ENCODE measurements at places on chromosomes 2 and 18.

- DNase-seq = no peak
Measured at GRCh38 chr2:234963773-234964615, 12.2 kb downstream of the SH3BP4 start.

GRCh38 chr2:40405465-40405864 lies 46.4 kb downstream of the SLC8A1 start:
- DNase-seq = no peak

- no peak for DNase-seq
Measured at GRCh38 chr2:114661971-114662939, 219.8 kb downstream of the DPP10 start.

DNA sequence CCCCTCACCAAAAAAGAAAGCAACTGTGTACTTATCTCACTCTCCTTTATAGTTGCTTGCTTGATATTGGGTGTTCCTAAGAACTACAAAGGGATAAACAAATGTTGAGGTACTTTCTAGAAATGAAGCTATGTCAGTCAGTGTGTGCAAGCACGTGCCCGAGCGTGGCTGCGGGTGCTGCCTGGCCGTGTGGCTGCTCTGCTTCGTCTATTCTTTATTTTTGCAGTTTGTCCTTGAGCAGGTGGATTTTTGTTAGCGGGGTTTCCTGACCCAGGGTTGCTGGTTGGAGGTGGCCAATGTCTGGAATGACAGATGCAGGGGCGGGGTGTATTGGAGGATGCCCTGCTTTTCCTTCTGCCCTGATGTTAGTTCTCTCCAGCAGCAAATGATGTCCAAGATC lies 62.6 kb downstream of the ACOXL start:
- DNase-seq = no peak

GRCh38 chr2:240428245-240428644 lies 7.2 kb upstream of the GPC1 start:
- no peak for DNase-seq

DNA sequence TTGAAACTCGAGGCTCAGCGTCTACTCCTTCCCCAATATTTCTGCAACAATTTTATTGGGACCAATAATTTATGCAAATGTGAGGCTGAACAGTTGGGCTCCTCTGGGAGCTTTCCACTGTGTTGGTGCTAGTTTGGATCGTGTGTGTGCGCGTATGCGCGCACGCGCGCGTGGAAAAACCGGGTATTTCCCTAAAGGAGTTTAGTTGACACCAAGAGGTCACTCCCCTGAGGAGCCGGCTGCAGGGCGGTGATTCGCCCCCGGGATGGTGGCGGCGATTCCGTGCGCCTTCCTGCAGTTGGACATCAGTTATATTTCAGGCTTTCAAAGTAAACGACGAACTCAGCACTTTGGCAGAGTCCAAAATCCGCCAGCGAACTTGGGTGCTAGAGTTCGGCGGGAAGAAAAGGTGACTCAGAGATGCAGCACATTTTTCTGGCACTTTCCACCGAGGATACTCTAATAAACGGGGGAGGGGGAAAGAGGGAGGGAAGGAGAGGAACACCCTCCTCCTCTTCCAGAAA lies 186.5 kb upstream of the FANCL start:
- no peak for DNase-seq

DNA sequence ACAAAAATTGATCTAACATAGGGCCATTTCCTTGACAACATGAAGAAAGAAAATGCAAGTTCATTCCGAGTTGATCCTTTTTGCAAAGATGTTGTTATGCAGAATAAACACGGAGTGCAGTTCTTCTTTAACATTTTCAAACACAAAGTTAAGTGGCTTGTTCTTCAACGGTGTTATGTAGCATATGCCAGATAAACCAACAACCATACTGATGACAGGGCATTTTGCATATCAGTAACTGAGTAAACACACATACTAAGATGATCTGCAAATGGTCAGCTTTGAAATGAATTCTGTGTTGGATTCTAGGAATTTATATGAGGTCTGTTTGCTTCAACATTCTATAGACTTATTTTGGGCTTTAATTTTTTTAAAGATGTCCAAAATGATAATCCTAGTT lies 266.4 kb downstream of the GPD2 start:
- no peak for DNase-seq

DNA sequence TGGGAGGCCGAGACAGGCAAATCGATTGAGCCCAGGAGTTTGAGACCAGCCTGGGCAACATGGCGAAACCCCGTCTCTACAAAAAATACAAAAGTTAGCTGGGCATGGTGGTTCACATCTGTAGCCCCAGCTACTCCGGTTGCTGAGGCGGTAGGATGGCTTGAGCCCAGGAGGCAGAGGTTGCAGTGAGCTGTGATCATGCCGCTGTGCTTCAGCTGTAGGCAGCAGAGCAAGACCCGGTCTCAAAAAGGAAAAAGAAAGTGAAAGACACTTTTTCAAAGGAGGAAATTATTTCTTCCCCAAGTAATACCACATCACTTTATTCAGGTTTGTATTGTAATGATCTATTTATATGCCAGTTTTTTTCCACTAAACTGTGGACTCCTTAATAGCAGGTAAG lies 35.7 kb upstream of the TAF4B start:
- no peak for DNase-seq

DNA sequence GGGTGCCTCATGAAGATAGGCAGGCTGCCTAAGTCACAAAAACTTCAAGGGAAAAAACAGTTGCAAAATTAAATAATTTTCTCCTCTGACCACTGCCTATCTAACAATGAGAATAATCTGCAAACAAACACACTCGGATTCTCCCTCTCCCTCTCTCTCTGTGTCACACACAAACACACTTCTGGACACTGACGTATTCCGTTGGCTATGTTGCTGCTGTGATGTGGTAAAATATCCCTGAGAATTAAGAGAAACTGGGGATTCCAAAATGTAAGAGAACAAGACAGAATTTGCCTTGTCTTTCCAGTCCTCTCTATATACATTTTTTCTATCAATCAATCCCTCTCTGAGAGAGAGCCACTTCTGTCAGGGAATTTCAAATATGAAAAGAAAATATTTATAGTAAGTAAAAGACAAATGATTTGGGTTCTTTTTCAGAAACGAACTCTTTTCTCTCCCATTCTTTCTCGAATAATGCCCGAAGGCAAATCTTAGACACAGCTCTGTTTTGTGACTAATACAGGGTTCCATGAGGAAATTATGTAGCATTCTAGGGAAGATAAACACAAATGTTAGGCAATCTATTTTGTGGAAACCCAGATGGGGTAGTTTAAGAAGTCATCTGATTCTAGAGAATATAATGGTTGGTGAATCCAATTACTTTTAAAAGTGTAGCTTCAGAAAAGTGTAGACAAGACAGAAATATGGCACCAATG lies 310.3 kb upstream of the CYP26B1 start:
- DNase-seq = no peak

DNA sequence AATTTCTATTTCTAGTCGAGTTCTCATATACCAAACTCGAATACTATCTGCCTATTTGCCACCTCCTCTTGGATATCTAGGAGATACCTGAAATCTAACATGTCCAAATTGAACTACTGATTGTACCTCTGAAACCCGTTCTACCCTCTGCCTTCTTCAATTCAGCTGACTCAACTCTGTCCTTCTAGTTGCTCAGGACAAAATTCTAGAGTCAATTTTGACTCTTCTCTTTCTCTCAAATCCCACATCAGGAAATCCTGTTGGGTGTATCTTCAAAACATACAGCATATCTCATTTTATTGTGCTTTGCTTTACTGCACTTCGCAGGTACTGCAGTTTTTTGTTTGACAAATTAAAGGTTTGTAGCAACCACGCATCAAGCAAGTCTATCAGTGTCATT lies 137.8 kb downstream of the ZAP70 start:
- DNase-seq = no peak

- no peak for DNase-seq
Measured at GRCh38 chr2:149132339-149132738, 93.8 kb downstream of the LYPD6B start.

DNA sequence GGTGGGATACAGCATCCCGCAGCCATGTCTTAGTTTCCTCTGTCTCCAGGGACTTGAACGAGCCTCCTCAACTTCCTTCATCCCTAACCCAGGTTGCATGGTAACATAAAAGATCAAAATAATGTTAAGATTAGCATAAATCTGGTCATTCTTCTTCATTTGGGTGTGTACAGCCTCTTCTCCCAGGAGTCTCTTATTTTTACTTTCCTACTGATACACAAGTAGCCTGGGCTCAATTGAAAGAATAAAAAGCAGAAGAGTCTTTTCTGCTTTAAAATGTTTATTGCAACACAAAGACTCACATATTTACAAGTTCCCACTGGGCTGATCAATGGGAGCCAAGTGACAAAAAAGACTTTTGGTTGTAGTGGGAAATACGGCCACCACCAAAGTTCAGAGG lies 137.9 kb upstream of the PID1 start:
- DNase-seq = no peak

DNA sequence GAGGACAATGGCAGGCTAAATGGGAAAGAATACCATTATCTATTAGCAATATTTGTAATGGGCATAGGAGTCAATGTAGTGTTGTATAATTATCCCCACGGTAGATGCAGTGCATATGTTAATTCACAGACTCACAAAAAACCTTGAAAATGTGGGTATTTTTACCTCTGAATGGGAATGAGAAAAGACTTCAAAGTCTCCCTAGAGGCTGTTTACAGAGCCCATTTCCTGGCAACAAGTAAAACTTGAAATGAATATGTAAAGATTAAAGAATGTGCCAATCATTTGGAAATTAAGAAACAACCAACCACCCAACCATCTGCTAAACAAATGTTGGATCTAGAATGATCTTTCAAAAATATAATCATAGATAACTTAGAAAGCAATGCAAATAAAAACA lies 27.1 kb downstream of the TRPM8 start:
- no peak for DNase-seq

GRCh38 chr2:175393851-175394250 lies 212.3 kb upstream of the ATP5MC3 start:
- no peak for DNase-seq

DNA sequence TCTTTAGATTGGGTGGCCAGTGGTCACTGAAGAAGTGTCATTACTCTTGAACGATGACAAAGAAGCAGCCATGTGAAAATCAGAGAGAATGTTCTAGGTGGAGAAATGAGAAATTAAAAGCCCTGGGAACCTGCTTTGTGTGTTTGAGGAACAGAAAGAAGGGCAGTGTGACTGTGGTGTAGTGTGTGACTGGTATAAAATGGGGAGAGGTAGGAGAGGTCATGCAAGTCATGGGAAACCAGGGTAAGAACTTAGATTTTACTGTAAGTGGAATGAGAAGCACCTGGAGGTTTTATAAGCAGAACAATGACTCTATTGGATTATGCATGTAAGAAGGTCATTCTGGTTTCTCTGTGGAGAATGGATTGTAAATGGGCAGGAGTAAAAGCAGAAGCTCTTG lies 12.2 kb downstream of the ICOS start:
- DNase-seq = no peak

All from vagina (tissue), 2 donors.